ENCODE measurements at places on chromosomes 2 and 18.
A peak's percentile ranks its signal among the peaks of the same experiment; 100 is the strongest.

GRCh38 chr2:232264081-232264480 is 114.5 kb upstream of the ALPP start:
- DNase-seq: no peak

GRCh38 chr18:5914016-5914415 is 18.7 kb upstream of the TMEM200C start:
- DNase-seq: no peak

DNA sequence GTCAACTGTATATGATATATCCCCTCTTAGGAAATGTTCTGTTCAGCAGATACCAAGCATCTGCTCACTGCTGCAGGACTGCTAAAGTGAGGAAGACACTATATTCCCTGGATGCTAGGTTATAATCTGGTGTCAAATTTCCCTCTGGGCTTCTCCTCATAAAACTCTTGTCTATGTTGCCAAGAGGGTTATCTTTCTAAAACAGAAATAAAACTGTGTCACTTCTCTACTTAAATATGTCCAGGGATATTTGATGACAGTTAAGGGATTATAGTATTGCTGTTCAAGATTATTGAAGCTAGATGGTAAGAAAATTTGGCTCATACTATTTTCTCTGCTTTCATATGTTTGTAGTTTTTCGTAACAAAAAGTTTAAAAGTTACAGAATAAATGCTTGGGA is 30.5 kb upstream of the SNRNP27 start:
- DNase-seq: no peak

DNA sequence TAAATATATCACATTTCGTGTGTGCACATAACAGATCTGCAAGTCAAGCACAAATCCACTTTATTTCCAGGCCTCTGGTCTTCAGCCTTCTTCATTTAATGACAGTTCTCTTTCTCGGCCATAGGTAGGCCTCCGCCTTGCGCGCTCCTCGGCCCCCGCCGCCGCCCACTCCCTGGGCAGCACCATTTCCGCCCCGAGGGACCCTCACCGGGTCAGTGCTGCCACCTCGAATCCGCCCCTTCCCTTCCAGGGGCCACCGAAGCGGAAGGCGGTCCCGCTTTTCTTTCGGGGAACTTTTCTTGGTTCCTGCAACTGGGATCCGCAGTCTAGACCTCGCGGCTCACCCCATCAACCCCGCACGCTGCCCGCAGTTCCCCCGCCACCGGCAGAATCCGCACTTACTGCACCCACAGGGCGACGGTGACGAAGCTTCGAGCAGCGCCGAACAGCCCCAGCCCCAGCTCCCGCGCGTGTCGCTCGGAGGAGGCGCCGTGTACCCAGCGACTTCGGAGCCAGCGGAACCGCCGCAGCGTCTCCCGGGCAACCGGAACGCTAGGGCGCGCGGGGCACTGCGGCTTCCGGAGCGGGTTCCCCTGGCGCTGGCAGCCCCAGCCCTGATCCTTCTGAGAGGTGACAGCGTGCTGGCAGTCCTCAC is at the start of gene CDKL4:
CDKL4 (minus strand) TSS at position 502 of the 655 bp plus-strand sequence.
- DNase-seq: peak; percentile 44

DNA sequence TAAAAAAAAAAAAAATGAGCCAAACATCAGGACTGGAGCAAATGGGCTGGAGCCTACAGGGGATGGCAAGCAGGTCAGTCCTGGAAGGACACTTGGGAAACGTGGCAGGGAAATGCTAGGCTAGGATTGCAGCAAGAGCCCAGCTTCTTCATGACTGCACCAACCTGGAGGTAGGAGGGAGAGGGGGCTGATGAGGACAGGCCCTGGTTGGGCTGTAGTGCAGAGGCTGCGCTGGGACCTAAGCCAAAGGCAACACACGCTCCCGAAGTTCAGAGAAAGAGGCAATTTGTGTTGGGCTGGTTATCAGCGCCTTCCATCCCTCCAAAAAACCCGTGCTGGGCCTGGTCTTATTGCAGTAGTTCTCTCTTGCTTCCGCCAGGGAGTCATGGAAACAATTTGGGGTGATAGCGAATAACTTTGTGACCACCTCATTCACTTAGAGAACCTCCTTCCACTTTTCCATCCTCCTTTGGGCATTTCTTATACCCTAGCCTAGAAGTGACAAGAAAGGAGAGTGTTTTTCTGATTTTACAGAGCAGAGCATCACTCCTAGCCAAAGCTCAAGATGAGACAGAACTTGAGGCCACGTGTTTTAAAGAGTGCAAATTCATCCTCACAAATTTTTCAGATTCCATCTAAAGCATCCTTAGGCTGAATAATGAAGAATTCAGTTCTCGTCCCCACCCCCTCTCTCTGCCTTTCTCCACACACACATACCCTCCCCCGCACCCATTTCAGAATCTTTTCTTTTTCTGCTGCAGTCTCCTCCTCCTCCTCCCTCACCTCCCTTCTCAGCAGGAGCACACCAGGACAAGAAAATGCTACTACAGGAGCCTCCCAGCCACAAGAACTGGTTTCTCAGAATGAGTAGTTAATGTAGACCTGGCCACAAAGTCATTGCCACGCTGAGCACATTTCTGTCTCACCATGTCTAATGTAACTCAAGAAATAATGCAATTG is 82.5 kb upstream of the STPG4 start:
- peak; percentile 75 for DNase-seq

- no peak for DNase-seq
These were observed 38.4 kb downstream of the HS6ST1 start for GRCh38 chr2:128280158-128280871.

DNA sequence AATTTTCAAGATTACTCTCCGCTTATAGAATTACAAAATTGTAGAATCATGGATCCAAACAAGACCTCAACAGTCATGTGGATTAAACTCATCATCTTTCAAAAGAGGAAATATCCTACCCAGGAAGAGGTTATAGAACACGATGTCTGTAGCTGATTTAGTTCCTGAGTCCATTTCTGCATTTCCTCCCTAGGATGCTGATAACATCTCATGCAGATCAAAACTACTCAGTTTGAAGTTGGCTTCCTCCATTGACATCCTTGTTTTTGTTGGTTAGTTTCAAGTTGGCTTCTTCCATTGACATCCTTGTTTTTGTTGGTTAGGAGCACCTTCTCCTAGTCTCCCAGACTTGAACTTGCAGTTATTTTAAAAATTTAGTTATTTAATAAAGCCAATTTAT is 147.5 kb downstream of the PARD3B start:
- no peak for DNase-seq

DNA sequence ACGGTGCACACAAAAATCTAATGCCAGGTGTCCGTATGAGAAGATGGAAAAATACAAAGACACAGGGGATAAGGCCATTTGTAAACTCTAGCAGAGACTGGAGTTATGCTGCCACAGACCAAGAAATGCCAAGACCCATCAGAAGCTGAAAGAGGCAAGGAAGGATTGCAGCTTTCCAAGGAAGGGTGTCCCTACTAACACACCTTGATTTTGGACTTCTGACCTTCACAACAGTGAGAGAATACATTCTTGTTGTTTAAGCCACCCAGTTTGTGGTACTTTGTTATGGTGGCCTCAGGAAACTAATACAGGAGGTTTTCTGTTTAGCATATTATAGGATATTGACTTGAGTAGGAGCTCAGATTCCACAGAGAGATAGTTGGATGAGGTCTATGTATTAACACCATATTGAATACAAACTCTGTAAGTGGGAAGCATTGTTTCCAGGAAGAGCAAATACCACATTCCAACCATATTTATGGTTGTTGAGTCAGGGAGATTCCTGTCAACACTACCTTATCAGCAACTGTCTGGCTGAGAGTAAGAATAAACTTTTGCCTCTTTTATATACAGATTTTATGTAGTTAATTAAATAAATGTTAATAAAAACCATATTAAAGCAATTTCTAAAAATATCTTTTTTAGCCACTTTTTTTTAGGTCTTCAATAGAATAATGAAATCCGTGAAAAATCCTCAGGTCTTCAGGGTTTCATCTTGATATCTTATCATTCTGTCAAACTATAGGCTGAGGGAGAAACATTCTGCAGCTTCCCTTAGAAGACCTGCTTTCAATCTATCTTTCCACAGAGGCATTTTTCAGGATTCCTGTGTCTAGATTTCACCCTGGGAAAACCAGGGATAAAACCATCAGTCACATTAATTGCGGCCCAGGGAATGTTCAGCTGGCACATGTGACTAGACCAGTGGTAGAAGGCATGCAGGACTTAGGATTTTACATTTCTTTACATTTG is 35.4 kb upstream of the HNMT start:
- peak; percentile 73 for DNase-seq

DNA sequence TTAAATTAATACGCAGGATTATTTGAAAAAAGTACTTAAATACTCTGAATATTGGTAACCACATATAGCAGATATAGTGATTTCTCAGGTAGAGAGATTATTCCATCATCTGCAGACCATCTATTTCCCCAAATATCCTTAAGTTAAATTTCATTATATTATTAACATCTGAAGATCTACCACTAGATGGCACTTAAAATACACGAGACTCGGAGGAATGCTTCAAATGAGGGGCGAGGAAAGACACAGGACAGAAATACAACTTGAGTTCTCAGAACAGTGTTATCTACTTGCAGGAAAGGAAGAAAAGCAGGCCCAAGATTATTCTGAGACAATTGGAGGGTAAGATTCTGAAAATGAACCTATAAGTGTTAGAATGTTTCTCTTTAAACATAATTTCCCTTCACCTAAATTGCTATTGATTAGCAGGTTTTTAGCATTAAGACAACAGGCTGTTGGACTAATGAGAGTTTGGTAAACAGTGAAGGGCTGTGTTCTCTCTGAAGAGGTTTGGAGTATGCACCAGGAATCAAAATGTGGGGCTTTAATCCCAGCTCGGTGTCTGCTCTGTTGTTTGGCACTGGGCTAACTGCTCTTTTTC is 76.9 kb upstream of the GCFC2 start:
- DNase-seq: peak; percentile 29

DNA sequence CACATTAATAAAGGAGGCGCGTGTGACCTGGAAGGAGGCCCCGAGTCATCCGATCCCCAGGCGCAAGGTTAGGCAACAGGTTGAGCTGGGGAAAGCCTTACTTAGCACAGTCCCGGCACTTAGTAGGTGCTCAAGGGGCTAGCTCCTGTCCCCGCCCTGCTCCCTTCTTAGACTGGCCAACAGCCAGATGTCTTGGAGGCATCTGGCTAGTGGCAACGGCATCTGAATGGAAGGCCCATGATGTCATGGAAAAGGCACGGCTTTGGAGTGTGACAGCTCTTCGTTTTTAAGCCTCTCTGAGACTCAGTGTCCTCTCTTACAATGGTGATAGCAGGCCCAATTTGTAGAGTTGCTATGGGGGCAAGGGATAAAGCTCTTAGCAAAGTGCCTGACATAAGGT is 258.3 kb downstream of the CYRIA start:
- DNase-seq: no peak

DNA sequence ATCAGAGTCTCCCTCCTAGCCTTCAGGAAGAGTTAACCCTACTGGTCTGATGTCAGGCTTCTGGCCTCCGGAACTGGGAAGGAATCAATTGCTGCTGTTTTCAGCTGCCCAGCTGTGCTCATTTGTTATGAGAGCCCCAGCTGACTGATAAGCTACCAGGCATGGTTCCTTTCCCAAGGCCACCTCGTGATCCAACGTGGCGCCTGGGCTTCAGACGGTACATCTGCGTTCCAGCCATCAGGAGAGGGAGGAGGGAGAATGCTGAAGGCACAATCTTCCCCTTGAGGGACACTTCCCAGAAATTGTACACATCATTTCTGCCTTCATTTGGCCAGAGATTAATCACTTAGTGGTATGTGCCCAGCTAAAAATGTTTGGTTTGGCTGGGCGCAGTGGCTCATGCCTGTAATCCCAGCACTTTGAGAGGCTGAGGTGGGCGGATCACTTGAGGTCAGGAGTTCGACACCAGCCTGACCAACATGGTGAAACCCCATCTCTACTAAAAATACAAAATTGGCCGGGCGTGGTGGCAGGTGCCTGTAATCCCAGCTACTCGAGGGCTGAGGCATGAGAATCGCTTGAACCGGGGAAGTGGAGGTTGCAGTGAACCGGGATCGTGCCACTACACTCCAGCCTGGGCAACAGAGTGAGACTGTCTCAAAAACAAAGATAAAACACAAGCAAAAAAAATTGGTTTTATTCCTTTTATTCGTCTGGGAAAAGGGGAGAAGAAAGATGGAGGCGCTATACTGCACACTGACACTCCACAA is 10.5 kb upstream of the ARMC9 start:
- peak; percentile 84 for DNase-seq

DNA sequence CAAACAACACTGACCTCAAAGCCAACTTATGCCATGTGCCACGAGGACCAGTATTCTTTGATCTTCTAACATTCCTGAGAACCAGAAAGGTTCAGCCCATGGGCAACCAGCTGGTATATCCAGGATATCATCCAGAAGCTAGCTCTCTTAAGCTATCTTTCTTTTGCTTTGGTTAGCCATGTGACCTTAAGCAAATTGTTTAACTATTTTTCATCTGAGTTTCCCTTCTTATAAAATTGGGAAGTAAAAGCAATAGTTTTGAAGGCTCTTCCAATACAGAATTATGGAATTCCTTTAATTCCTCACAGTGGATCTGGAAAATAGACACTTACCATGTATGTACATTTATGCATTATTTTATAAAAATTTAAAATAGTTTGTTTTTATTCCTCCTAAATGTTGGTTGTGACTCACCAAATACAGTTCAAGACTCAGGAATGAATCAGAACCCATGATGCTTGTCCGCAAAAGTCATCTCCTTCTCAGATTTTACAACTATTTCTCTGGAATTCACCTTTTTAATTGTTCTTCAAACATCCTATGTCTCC is 435.7 kb downstream of the ZEB2 start:
- DNase-seq: peak; percentile 89

DNA sequence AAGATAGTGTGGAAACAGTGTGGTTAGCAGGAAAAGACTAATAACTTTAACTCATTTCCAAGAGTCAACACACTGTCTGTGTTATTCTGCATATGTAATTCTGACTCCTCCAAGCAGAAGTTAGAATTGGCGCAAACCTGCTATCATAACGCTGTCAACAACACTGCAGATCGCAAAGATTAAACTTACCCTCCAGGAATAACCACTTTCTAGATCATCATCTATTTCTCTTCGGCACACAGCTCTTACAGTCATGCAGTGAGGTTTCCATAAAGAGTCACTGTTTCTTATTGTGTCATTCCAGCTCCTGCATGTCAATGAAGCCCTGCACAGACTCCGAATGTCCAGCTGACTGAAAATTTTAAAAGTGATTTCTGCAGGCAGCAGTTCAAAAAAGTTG is 2.4 kb downstream of the FBXO48 start:
- no peak for DNase-seq

DNA sequence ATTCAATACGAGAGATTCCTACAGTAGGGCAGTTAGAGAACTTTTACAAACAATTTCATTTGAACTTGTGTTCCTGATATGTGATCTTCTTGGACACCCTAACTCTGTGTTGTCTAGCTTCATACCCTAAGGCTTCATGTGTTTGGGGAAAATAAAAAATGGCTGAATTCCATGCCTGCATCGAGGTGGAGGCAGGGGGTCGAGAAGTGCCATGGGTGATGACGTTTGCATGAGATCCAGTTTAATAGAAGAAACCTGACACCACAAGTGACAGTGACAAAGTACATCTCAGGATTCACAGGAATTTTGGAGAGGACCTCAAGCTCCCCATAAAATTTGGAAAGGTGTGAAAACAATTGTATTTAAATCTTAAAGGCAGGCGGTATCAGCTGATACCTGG is 169.2 kb upstream of the NABP1 start:
- DNase-seq: no peak
